ENCODE measurements at places on chromosomes 7 and 10. TPM values are rescaled to one million over a fixed set of nuclear protein-coding genes. Genes with fewer than 3 reads are reported as not detected.

HMX2 gene
- total RNA-seq: not detected

CYP3A5 gene
- total RNA-seq: under 0.01 TPM

H2BK1 gene
- not detected for total RNA-seq

MGMT gene
- total RNA-seq: 5.9 TPM

Data from placental pericyte (primary cell).